ENCODE measurements at places on chromosomes 4 and X.

- DNase-seq, result no peak
Observed at GRCh38 chr4:182136201-182136600, 107.0 kb upstream of the TENM3 start.

DNA sequence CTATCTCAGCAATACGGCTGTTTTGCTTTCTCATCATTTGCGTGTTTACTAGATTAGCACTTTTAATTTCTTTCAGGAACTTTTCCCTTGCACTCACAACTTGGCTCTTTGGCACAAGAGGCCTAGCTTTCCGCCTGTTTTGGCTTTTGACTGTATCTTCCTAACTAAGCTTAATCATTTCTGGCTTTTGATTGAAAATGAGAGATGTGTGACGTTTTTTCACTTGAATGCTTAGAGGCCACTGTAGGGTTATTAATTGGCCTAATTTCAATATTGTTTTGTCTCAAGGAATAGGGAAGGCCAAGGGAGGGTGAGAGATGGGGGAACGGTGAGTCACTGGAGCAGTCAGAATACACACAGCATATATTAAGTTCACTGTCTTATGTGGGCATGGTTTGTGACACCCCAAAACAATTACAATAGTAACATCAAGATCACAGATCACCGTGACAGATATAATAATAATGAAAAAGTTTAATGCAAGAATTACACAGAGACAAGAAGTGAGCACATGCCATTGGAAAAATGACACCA, 27.3 kb downstream of the MND1 start:
- no peak for DNase-seq

DNA sequence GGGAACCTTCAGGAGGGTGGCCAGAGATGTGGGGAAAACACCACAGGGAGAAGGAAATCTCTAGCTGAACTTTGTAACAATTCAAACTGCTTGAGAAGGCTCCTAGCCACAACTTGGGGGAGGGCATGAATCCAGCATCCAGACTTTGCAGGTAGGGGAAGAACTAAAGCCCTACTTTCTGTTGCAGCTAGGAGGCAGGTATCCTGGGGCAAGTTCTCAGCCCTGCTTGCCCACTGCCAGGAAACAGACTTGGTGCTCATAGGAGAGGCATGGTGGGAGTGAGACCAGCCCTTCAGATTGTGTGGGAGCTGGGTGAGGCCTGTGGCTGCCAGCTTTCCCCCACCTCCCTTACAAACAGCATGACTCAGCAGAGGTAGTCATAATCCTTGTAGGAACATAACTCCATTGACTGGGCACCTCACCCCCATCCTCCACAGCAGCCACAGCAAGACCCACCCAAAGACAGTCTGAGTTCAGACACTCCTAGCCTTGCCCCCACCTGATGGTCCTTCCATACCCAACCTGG, 209.5 kb upstream of the CPEB2 start:
- no peak for DNase-seq

DNA sequence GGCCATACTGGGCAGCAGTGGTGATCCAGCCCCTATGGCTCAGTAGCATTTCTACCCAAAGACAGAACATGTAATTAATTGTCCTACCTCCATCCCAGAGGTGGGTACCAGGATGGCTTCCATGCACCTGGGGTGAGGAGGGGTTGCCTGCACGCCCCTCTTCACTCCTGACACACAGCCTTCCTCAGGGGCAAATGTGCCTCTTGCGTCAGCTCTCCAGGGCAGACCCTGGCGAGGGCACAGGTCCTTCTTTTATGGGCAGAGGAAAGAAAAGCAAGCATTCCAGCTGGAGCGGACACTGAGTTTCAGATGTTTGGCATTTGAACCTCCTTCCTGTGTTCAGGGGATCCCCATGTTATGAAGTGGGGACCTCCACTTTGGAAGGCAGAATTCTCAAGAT, 95.6 kb downstream of the PHKA2 start:
- no peak for DNase-seq

GRCh38 chrX:44223150-44223549, 120.3 kb downstream of the EFHC2 start:
- DNase-seq, result no peak

- DNase-seq, result no peak
Observed at GRCh38 chr4:84905646-84906045, 60.8 kb downstream of the WDFY3 start.

- DNase-seq, result no peak
Observed at GRCh38 chr4:10703766-10704429, 19.3 kb upstream of the CLNK start.

DNA sequence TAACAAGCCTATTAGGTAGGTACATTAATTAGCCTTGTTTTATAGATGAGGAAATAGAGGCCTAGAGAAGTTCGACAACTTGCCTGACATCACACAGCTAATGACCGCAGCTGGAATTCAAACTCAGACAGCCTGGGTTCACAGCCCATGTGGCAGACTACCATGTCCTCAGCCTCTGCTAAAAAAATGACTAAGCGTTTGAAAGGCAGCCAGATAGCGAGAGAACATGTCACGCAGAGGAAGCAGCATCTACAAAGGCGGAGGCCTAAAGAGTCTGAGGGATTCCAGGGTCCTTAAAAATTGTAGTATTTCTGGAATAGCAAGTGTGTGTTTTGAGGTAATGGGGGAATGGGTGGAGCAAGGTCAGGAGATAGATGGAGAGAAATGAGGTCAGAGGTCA, 33.2 kb upstream of the BMP15 start:
- no peak for DNase-seq
